NCI-H446 treated with DMSO at 0.1 percent for 48 hours (cell line): ENCODE measurements at places on chromosomes 12 and 14.

DNA sequence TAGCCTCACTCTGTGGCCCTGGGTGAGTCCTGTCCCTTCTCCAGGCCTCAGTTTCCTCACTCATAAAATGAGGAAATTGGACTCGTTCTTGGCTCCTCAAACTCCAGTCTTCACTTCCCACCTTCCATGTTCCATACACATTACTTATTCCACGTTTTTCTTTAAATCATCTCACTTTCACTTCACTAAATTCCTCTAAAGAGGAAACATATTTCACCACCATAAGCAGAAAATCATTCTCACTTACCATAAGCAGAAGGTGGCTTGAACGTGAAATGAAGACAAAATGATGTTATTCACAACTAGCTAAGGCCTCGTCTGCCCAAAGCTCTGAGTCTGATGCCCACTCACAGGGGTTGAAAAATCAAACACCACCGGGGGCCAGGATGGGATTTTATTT, 278.3 kb downstream of the ADGRD1 start:
- no peak for DNase-seq

- no peak for DNase-seq
Measured at GRCh38 chr12:45446013-45446412, 230.1 kb downstream of the ANO6 start.

GRCh38 chr12:18297902-18298301, 36.6 kb downstream of the PIK3C2G start:
- no peak for DNase-seq

DNA sequence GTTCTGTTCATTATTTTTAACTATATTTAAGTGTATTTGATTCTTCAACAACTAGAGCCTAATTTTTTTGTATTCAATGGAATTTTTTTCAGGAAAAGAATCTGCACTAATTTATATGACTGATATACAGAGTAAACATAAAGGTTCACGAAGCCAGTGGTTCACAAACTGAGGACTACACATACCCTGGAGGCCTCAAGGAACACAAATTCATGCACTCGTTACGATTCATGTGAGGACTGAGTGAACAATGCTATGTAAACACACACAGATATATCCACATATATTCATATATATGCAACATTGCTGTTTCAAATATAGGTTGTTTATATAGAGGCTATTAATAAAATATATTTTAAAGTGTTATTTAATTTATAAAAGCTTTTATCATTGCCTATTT, 137.8 kb downstream of the PHLDA1 start:
- DNase-seq, result no peak

- DNase-seq, result no peak
Measured at GRCh38 chr14:33679461-33680225, 271.2 kb downstream of the EGLN3 start.

- no peak for DNase-seq
Measured at GRCh38 chr12:88645816-88646215, 65.5 kb upstream of the KITLG start.

DNA sequence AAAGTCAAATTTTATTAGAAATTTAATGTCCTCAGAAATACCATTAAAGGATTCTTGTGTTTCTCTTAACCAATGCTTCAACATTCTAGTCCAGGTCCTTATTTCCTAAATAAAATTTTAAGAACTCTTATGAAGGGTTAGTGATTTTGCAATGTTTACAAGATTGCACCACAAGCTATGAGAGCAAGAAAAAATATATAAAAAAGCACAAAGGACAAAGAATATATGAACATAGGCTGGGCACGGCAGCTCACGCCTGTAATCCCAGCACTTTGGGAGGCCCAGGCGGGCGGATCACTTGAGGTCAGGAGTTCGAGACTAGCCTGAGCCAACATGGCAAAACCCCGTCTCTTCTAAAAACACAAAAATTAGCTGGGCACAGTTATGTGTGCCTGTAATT, 7.7 kb downstream of the RACGAP1 start:
- DNase-seq, result no peak

DNA sequence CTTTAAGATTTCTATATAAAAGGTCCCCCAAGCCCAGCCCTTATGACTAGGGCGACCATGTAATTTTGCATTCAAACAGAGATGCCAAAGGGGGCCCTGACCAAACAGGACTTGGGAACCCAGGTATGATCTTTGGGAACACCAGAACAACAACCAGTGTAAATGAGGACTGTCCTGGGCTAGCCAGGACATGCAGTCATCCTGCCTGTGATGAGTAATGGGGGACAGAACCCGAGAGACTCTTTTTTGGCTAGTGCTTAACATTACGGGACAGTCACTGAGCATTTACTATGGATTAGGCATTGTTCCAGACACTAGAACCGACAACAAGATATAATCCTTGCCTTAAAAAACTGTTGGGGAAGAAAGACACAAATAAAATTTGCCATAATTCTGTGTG, 337.3 kb downstream of the CACNA1C start:
- DNase-seq, result no peak
